Astrocyte of the hippocampus (primary cell): ENCODE measurements at places on chromosomes 7 and 10.

DNA sequence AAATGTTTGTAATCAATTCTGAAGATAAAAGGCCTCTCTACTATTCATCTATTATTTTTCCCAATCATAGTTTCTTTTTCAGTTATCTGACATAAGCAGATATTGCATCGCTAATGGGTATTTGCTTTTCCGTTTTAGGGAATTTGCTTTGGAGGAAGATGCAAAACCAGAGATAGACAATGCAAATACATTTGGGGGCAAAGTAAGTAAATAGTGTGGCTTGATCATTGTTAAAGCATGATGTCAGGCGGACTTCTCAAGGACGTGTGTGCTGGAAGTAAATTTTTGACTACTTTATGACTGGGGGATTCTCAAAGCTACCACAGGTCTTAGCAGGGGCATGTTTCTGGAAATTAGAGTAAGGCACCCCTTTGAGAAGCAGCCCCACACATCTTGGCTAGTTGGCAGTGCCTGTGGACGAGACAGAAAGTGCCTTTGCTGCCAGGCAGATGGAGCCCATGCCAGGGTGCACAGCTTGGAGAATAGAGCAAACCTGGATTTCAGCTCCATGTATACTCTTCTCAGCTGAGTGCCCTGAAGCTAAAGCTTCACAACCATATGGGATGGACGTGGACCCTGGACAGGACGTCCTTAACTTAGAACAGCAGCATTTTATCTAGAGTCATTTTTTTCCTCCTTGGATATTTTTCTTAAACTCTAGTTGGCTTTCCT, 68.6 kb downstream of the SRI start:
- no peak for DNase-seq

- no peak for DNase-seq
Measured at GRCh38 chr7:25850735-25851134, 301.3 kb upstream of the NFE2L3 start.

- DNase-seq: no peak
Measured at GRCh38 chr10:19250546-19250945, 201.9 kb downstream of the MALRD1 start.

GRCh38 chr10:22110761-22111160, 107.1 kb downstream of the EBLN1 start:
- DNase-seq: no peak

DNA sequence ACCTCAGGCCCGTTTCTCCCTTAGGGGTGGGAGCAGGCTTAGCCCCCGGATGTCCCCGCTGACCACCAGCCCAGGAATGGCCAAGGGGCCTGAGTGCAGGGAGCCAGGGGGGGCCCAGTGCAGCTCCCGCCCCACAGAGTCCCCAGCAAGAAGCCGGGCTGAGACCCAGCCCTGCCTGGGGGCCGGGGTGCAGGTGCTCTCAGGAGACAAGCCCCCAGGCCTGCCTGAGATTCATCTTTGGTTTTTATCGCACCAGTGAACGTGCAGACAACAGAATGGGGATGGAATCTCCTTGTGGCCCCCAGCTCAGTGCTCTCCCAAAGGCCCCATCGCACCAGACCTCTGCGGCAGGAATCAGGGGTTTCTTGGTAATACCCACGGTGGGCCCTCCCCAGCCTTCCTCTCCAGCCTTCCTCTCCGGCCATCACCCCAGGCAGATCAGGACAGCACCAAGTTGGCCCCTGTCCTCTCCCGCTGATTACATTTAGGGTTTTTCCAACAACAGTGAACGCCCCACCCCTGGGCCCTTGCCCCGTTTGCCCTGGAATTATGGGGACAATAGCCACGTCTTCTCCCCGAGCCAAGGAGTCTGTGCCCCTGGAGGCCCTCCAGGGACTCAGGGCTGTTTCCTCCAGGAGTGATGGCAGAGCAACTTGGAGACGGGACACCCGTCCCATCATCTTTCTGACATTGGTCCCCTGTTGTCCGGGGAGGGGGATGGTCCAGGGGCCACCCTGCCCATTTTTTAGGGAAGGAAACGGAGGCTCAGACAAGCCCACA, 22.4 kb downstream of the ADAP1 start:
- no peak for DNase-seq

DNA sequence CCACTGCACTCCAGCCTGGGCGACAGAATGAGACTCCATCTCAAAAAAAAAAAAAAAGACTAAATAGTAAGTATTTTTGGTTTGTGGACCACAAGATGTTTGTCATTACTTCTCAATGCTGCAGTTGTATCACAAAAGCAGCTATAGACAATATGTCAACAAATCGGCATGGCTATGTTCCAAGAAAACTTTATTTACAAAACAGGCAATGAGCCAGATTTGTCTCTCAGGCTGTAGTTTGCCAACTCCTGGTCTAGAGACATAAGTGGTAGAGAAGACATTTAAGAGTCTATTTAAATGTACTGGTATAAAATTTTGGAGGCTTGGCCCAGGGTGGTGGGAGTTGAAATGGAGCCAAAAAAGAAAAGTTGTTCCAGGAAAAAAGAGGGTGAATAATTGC, 185.8 kb downstream of the SORCS1 start:
- no peak for DNase-seq

DNA sequence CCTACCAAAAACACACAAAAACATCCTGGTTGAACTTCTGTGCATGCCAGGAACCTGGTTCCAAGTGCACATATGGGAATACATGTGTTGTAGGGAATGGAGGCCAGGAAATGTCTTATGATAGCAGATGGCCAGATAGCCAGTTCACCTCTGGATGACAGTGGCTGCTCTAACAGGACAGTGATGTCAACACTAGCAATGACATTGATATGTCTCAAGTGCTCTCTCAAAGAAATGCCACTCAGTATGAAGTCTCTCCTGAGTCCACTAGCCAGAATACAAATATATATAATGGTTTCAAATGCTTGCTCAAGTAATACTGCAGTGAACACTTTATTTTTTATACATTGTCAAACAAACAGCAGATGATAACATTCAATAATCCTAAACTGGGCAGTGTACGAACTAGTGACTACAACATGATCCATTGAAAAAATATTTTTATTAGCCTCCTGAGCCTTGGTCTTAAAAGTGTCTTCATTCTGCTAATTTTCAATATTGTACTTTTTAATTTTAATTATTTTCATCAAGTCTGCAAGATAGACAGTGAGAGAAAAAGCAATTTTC, 26.0 kb upstream of the PCDH15 start:
- no peak for DNase-seq

DNA sequence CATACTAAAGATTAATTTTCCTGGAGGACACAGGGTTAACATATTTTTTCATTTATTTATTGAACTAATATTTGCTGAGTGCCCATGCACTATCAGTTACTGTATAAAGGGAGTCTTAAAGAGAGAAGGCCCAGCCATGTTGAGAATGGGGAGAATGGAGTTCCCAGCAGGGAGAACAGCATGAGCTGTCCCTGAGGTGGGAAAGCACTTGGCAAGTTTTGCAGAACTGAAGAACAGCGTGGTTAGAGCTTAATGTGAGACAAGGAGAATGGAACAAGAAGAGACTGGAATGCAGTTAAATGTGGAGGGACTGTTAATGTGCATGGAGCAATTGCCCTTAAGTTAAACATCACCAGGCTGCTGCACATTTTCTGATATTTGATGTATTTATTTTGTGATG, 435.4 kb downstream of the SUGCT start:
- DNase-seq: peak; percentile 67

DNA sequence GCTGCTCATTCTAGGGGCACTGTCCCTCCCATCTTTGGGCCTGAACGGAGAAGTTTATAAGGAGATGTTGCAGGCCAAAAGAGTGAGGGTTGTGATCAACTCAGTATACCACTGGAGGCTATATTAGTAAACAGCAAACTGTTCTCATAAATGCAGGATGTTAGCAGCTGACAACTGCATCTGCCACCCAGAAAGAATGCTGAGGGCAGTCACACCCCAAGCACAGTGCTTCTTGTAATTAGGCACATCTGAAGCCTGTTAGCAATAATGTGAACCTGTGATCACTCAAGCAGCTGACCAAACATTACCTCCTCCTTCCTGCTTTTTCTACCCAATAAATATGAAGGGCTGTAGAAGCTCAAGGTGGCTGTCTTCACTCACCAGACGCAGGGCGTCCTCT, 38.4 kb upstream of the ZNF138 start:
- DNase-seq: no peak

DNA sequence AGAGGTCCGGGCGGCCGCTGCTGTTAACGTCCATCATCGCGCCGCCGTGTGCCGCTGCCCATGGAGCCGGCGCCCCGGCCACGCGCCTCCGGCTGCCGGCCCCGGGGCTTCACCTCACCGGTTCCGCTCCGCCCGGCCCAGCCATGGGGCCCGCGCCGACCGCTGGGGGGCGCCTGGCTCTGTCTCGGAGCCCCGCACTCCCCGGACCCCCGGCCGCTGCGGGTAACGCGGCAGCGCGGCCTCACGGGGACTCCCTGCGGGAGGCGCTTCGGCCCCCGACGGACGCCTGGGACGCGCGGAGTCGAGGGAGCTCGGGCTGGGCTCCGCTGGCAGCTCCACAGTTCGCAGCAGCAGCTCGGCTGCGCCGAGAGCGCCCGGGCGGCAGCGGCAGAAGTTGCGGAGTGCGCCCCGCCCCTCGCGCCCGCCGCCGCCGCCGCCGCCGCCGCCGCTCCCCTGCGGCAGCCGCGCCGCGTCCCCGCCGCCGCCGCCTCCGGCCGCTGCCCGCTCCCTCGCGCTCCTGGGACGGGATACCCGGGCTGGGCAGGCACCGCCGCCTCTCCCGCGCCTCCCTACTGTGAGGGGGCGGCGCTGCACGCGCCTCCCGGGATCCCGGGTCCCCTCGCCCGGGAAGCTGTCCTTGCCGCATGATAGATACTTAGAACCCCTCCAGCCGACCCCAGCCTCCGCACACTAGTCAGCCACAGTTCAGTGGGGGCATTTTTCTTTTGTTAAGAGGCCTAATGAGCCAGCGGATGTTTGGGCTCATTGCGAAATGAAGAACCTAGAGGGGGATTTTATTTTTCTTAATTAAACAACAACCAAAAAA, at the start of gene HTR7:
Gene HTR7 (minus strand): TSS at position 405 of the 826 bp plus-strand sequence. CDS start 368 bp downstream, at position 37.
- peak; percentile 82 for DNase-seq

- no peak for DNase-seq
Measured at GRCh38 chr7:123190109-123190831, 9.5 kb downstream of the SLC13A1 start.
